ENCODE measurements at places on chromosomes 5 and 9.

DNA sequence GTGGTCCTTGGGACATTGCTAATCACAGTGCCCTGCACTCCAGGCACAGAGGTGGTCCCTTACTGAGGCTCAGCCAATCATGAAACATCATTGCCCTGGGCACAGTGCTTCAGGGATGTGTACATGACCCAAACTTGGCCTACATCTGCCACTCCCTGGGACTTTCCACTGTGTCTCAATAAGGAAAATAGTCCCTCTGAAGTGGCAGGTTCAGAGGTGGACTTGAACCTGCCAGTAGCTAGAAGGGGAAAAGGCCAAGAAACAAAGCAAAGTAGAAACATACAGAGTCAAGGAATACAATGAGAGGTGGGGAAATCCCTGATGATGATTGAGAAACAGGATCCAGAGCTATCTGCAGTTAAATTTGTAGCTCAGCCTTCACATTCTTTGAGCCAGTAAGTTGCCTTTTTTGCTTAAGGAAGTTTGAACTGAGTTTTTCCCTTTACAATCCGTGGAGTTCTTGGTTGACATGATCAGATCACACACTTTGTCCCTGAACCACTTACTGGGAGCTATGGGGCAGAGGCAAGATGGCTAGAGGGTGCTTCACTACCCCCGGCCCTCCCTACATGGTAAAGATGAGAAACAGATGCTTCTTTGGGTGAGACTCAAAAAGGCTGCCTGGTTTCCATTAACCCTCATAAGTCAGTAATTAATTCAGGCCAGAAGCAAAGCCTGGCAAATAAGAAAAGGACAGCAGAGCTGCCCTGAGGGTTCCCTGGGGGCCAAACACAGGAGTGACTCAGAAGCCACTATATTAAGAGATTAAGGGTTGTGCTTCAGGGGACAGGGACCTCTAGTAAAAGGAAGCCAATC, 57.6 kb downstream of the SH3TC2 start:
- DNase-seq: no peak

DNA sequence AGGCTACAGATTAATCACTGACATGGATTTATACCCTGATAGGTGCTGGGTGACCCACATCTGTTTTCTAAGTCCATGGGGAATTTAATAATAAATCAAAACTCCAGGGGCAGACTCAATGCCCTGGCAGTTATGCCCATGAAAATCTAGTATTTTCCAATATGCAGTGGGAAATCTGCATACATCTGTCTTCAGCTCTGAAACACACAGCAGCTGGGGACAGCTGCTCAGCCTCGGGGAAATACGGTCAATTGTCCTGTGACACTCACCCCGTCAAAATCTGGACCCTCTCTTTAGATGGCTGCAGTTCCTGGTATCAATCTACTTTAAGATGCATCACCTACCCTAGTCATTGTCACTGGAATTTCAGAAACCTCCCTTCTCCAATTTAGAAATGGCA, 12.7 kb upstream of the C1QTNF3 start:
- DNase-seq: no peak

DNA sequence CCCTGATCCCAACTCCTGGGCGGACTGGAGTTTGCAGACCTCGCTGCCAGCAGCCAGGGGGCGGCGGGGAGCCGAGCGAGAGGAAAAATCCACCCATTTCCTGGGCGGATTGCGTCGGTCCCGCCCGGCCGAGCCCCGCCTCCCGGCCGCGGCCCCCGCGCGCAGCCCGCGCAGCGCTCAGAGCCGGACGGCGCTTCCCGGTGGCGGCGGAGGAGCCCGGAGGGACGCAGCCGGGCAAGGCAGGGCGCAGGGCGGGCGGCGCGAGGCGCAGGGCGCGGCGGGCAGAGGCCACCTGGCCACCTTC, at the start of gene OLFM1:
OLFM1 (plus strand) TSS at position 180 of the 304 bp plus-strand sequence. CDS start 322 bp downstream, outside the sequence.
- no peak for DNase-seq

DNA sequence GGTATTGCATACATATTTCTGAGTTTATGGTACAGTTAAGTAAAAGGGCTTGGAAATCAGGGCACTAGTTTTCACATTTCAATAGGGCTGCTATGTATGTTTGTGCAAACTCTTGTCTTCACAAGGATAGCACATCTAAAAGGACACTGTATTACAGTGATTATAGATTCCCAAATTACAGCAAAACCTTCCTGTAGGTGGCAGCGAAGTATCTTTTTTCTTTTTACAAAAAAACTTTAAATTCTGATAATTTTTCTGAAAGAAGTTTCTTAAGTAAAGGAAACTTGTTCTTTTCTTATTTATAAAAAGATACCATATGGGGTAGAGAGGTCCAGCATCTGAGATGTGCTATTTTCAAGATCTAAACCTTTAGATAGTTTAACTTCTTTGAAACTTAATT, 337.8 kb downstream of the PTPRD start:
- no peak for DNase-seq

DNA sequence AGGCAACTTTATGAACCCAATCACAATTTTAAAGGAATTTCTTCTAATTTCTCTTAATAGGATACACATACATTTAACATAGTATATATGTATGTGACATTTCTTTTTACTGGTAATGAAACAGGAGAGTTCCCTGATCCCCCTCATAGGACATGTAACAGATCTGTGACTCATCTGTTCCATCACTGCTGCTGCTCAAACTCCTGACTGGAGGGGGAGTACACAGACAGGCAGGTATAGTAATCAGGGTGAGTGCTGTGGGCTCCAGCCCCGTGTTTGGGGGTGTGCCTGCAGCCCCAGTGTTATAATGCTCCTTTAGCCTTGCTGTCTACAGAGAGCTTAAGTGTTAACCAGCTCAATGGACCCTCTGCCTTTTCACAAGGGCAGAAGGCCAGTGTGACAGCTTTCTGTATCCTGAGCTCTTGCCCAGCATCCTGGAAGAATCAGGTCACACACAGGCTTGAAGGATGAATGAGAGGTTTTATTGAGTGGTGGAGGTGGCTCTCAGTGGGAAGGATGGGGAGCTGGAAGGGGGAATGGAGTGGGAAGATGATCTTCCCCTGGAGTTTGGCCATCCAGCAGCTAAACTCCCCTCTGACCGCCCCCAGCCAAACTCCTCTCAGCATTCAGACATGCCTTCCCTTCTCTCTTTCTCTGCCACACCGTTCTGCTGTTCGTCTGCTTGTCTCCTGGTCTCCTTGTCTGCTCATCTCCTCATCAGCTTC, 161.3 kb downstream of the ZNF608 start:
- DNase-seq: no peak

GRCh38 chr9:136586391-136586953, 40.6 kb upstream of the NOTCH1 start:
- no peak for DNase-seq

DNA sequence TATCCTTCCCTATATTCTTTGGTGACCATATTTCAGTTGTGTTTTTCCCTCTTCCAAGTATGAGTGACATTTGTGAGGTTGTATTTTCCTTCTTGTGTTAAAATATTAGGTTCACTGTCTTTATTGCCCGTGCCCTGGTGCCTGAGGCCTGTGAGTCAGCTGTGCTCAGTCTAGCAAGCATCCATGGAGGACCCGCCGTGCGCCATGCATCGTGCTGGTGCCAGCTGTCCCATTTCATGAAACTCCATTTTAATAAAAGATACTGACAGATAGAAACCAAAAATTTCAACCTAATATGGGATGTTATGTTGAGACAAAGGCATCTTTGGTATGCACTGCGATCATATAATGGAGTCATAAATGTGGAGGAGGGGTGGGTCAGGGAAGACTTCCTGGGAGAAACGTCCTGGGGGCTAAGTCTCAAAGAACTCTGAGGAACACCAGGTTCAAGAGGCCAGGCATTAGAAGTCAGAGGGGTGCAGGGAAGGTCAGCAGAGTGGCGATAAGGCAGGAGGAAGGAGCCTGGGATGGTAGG, 34.0 kb upstream of the FGF1 start:
- DNase-seq: no peak
